ENCODE measurements at places on chromosomes 12 and 14.

GRCh38 chr12:121536054-121536898 lies 44.5 kb downstream of the KDM2B start:
- no peak for DNase-seq

GRCh38 chr14:96285667-96286066 lies 29.7 kb downstream of the BDKRB1 start:
- DNase-seq, result no peak

GRCh38 chr12:64696080-64696741 lies 63.0 kb downstream of the GNS start:
- no peak for DNase-seq

DNA sequence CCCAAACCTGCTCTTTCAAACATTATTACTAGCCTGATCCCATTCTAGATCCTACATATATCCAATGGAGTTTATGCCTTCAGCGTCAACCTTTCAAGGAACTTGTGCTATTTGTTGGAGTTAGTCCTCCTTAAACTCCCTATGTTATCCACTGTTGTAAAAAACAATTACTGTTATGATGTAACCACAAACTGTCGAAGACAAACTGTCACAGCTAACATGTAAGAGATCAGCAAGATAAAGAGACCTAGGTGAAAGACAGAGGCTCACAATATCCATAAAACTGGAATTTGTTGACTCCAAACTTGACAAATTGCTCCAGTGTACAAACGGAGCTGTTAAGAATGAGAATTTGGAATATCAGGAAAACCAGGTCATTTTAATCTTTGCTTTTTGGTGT lies 70.7 kb downstream of the CDK17 start:
- no peak for DNase-seq

DNA sequence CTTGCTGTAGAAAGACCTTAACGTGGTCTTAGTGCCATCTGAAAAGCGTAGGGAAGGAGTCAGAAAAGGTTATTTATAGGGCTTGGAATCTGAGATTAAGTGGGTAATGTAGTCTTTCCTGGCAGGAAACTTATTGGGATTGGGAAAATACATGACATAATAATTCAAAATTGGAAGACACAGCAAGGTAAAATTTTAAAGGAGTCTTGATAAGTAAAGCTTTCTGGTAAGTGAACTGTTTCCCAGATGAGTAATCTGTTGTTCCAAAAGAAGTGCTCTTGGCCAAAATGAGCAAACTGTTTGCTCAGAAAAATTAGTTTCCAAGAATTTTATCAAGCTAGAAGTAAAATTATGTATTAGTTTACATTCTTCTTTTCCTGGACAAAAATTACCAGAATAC lies 149.3 kb upstream of the TMTC2 start:
- no peak for DNase-seq

- DNase-seq, result peak; percentile 83
Measured at GRCh38 chr12:51897181-51897580, 9.3 kb downstream of the ANKRD33 start.

- no peak for DNase-seq
Measured at GRCh38 chr12:129870796-129871195, 33.0 kb downstream of the TMEM132D start.

GRCh38 chr12:26994109-26994508 lies 20.1 kb downstream of the TM7SF3 start:
- DNase-seq, result no peak

DNA sequence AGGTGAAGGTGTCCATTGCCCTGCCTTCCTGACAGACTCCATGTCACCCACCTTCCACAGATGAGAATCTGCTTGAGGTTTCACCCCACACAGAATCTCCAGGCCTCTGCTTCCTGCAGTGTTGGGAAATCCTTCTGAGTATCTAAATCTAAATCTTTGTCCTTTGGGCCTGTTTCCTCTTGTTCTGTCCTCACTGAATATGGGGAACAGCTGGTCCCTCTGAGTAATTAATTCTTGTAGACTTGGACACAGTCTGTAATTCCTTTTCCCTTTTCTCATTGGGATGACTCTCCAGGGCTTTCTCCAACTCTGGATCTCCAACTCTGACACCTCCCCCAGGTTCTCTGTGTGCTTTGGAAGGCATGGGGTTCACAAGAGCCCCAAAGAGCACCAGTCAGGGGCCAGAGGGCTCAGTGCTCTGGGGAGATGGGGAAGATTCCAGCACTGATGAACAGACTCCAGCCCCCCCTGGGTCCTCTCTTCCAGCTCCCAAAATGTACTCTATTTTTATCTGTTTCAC lies 2.3 kb upstream of the ACVRL1 start:
- no peak for DNase-seq
